ENCODE measurements at places on chromosomes 4 and X.

GRCh38 chr4:17313194-17313593, 198.7 kb downstream of the QDPR start:
- DNase-seq, result no peak

GRCh38 chr4:23932186-23932585, 42.3 kb upstream of the PPARGC1A start:
- DNase-seq, result no peak

DNA sequence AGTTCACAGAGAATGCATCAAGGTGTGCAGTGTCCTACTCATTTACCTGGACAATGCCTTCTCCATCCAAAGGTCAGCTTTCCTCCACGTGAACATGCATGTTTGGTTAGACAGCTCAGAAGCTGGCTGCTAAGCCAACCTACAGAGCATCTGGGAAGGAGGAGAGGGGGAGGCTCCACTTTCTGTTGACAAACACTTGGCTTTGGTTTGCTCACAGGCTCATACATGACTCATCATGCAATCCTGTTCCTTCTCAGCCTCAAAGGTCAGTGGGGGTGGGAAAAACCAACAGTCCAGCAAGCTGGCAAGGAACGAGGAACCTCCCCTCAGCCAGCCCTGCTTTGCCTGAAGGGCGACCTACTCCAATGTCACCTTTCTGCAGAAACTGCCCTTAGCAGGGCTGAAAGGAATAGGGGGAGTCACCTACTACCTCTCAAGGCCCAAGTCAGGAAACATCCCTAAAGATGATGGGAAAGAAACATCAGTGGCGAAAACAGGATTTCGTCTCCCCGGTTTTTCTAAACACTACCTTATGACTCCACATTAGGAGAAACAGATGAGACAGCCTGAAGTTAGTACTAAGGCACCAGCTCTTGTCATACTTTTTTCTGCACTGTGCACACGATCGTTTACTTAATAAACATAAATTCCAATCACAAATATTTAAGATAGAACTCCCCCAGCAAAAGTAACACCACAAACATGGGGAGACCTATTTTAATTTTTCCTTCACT, 37.9 kb downstream of the RELL1 start:
- peak; percentile 97 for DNase-seq

- peak; percentile 71 for DNase-seq
These were observed 68.7 kb downstream of the SUPT20HL2 start for GRCh38 chrX:24245202-24245601.

- DNase-seq, result no peak
These were observed 492.9 kb upstream of the INTU start for GRCh38 chr4:127139788-127140286.

GRCh38 chrX:48522291-48522690, 683 bp downstream of the EBP start:
- DNase-seq, result no peak

- DNase-seq, result no peak
These were observed 13.9 kb upstream of the RHOH start for GRCh38 chr4:40182954-40183353.

- no peak for DNase-seq
These were observed 7.1 kb downstream of the SMIM9 start for GRCh38 chrX:154827194-154828015.

DNA sequence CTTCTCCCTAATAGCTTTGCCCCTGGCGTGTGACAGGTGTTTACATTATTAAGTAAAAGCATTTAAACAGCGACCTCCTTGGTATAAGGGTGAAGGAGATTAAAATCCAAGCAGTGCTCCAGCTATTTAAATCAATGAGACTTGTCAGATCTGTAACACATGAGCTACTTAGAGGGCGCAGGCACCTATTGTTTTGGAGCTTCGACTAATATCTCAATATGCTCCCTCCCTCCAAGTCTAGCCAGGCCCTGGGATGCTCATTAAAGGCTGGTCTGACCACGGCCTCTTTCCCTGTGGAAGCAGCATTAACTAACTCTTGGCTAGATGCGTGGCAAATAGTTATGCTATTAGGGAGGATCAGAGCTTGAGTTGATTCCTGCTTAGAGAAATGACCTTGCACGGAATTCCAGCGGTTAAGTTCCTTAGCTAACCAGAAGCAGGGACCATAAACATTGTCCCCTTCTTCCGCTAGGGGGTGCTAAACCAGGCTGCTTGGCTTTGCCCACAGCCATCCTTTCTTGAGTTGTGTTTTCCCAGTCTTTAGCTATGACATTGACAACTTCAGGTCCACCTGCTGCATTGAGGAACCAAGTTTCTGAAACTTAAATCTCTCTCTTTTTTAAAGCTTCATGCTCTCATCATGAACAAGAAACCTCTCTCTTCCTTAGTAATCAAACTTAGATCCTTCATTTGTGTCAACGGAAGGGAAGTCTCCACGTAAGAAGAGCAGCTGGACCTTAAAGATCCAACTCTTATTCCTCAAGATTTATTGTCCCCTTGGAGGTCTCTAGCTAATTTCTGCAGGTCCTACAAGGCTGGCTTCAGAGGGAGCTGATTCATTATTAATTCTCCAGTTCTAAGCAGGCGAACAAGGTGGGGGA, 80.7 kb upstream of the IGFBP7 start:
- peak; percentile 40 for DNase-seq

- no peak for DNase-seq
These were observed 10.5 kb upstream of the EIF4E start for GRCh38 chr4:98939438-98939837.

GRCh38 chr4:188780686-188781085, 641.4 kb downstream of the TRIML1 start:
- no peak for DNase-seq

DNA sequence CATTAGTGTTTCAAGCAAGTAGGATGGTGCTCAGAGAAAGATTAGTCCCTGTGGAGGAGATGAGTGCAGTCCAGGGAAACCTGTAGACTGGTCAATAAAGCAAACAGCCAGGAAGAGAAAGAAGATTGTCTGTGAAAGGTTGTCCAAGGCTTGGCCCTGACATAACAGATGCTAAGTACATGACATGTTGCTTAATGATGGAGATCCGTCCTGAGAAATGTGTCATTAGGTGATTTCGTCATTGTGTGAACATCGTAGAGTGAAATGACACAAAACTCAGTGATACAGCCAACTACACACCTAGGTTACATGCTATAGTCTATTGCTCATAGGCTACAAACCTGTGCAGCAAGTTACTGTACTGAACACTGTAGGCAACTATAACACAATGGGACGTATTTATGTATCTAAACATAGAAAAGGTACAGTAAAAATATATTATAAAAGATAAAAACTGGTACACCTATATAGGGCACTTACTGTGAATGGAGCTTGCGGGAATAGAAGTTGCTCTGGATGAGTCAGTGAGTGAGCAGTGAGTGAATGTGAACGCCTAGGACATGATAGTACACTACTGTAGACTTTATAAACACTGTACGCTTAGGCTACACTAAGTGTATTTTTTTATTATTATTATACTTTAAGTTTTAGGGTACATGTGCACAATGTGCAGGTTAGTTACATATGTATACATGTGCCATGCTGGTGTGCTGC, 9.0 kb upstream of the PRSS48 start:
- no peak for DNase-seq

- peak; percentile 28 for DNase-seq
These were observed 241.4 kb downstream of the FRMPD4 start for GRCh38 chrX:12379671-12380070.

GRCh38 chr4:136036744-136037143, 1495.5 kb downstream of the PCDH18 start:
- peak; percentile 83 for DNase-seq

DNA sequence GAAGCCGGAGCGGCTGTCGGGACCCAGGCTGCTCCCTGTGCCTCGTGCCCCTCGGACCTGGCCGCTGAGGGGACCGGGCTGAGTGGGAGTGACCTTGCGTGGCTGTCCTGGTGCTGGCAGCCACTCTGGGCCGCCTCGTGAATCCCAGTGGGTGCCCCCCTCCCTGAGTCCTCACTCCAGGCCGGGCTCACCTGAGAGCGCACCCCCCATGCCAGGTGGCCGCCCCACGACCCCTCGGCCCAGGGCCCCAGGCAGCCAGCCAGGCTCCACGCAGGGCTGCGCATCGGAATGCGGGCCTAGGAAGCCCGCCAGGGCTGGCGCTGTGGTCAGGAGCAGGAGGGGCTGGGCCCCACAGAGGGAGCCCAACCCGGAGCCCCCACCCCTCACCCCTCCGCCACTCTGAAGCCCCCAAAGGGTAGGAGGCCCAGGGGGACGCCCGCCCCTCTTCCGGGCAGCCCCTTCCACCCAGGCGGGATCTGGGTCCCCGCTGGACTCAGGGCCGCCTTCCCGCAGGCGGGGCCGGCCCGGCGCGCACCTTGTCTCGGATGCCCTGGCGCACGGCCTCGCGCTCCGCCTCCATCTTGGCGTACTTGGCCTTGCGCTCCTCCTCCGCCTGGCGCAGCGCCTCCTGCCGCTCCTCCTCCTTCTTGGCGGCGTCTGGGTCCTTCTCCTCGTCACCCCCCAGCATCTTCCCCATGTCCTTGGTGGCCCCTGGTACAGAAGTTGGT, 33.9 kb downstream of the CPLX1 start:
- no peak for DNase-seq

GRCh38 chr4:115844180-115844579, 730.8 kb upstream of the NDST4 start:
- no peak for DNase-seq

DNA sequence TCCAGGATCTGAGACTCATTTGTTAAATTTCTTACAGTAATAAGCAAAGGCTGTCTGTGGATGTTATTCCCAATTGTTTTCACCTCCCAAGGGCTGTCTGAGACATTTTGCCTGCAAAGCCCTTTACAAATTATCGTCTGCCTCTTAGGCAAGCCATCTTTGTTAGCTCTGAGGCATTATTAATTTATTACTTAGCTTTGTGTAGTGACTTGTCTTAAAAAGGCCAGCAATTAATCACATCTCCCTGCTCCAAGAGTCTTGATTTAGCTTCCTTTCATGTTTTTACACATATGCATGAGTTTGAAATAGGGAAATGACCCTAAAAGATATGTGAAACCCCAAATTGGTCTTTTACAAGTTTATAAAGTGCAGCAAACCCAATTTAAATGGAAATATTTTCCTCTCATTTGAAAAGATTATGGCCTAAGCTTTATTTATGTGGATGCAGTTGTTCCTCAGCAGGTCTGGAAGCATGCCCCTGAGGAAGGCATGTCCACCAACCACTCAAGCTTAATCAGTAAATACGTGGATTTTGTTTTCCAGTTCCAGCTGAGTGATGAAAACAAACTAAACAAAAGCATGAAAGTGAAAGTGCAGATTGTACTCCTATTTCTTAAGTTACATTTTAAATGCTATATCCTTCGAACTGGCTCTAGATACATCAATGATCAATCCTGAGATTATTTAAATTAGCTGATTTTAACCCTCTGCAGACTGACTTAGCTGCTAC, 173.6 kb upstream of the LNX1 start:
- no peak for DNase-seq

DNA sequence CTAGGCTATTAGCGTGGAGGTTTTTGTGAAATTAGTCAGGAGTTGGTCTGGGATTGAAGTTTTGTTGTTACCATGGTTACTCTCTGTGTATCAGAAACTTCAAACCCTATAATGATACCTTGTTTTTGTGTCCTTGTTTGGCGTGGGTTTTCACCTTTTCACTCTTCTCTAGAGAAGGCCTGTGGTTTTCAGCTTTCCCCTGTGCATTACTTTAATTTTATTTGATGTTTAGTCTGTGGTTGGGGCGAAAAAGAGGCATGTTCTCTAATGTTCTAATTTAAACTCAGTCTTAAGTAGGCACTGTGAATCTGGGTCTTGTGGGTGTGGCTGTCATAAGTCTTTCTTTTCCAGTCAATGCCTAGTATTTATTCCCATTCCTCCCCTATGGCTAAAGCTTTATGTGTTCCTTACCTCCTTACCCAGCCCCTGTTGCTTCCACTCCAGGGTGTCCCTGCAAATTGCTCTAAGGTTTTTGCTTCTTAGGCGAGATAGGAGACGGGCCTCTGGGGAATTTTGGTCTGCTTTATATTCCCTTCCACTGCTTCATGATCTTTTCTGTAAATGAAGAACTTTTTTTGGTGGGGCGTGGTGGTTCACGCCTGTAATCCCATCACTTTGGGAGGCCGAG, 326.3 kb upstream of the ZCCHC13 start:
- no peak for DNase-seq

- DNase-seq, result no peak
These were observed 153.7 kb upstream of the BMP3 start for GRCh38 chr4:80876810-80877209.

GRCh38 chrX:152646961-152647360, 9.3 kb downstream of the GABRQ start:
- no peak for DNase-seq

- no peak for DNase-seq
These were observed 106.3 kb downstream of the TRAPPC11 start for GRCh38 chr4:183765251-183765911.

- no peak for DNase-seq
These were observed 123.0 kb upstream of the MAMLD1 start for GRCh38 chrX:150239946-150240642.

DNA sequence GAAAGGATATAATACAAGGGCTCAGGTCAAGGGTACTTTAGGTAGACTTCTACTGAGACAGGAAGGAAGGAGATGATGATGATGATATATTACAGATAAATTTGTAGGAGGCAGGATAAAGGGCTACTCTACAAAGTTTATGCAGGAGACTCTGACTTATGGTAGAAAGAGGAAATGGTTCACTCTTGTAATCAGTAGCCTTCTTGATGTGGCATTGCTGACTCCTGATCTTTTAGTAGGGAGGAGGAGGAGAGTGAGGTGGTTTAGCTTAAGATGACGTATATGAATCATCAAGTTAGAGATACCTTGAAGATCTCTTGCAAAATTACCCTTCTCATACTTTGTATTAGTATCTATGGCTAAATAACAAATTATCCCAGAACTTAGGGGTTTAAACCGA, 4.7 kb downstream of the BLTP1 start:
- DNase-seq, result no peak

GRCh38 chr4:100962698-100963097, 384.6 kb downstream of the PPP3CA start:
- no peak for DNase-seq

- no peak for DNase-seq
These were observed 2256.1 kb upstream of the AGA start for GRCh38 chr4:179698321-179698720.

- DNase-seq, result peak; percentile 43
These were observed 17.3 kb upstream of the CCDC149 start for GRCh38 chr4:24930151-24930550.

DNA sequence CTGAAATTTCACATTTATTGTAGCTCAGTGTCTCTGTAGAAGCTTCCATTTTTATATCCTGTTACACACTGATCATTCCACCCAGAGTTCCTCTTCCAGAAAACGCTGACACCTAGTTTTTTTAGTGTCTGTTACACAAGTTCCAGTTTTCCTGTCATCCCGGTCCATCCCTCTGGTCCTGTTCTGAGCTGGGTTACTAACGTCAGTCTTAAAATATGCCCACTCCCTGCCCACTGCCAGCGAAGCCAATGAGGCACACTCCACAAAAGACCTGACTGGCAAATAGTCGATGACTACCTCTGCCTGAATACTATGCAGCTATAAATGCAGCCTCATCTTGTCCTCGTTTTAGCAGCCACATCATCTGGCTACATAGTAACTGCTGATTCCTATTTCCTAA, 30.9 kb upstream of the DDX3X start:
- peak; percentile 21 for DNase-seq

GRCh38 chr4:184058026-184058425, 152.9 kb downstream of the STOX2 start:
- no peak for DNase-seq

GRCh38 chrX:111394569-111394968, 17.4 kb downstream of the DCX start:
- DNase-seq, result no peak

- no peak for DNase-seq
These were observed 112.8 kb downstream of the MAGEB5 start for GRCh38 chrX:26328608-26329319.

GRCh38 chr4:172758586-172759340, 409.8 kb upstream of the GALNT7 start:
- peak; percentile 66 for DNase-seq

GRCh38 chrX:70322784-70323183, 32.9 kb downstream of the KIF4A start:
- DNase-seq, result no peak

Data from fibroblast of mammary gland (primary cell).